LoVo (cell line): ENCODE measurements at places on chromosomes 7 and 10.
A peak's percentile ranks its signal among the peaks of the same experiment; 100 is the strongest.

DNA sequence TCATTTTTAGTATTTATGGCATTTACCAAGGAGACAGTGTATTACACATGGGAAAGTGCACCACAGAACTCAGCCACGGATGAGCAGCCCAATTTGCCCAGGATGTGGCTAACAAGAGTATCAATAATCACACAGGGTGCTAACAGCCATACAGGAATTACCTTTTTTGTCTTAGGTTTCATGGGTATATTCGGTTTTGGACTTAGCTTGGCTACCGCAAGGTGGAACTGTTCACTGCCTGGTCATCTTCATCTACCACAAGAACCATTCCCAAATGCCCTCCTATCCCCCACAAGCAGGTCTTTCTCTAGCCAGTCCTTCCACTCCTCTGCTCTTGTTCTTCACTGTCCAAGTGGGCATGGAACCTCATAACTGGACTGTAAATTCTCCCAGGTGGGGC is 6.0 kb downstream of the PDLIM1 start:
- DNase-seq, result no peak

GRCh38 chr10:3104251-3104918 is 37.0 kb downstream of the PFKP start:
- DNase-seq, result no peak

GRCh38 chr10:119041326-119041725 is 11.8 kb downstream of the NANOS1 start:
- DNase-seq, result no peak

DNA sequence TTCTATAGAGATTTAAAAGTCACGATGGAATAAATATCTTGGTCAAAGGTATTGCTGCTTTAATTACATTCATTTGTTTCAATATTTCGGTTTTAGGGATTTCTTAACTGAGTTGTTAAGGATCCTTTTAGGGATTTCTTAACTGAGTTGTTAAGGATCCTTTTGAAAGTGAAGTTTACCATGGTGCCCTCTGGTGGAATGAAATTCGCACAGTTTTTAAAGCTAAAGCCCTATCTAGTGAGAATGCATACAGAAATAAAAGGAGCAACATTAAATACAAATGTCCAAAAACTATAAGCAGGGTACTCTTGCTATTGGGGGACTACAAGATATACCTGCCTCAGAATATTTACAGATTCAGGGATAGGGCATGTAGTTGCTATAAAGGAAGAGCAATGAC is 193.7 kb downstream of the RNLS start:
- peak; percentile 51 for DNase-seq
